Mesothelial cell of epicardium (in vitro differentiated cells): ENCODE measurements at places on chromosomes 2 and 18. TPM values are rescaled to one million over a fixed set of nuclear protein-coding genes. Genes with fewer than 3 reads are reported as not detected.

Gene ACTG2
- 9.3 to 10.0 TPM (median 9.4 TPM) in 3 replicates for total RNA-seq

Gene VSNL1
- total RNA-seq: 0.61 to 0.95 TPM (median 0.83 TPM) in 3 replicates

Gene CKAP2L
- total RNA-seq: 8.4 to 8.9 TPM (median 8.6 TPM) in 3 replicates

Gene ANKAR
- 13.4 to 14.6 TPM (median 13.9 TPM) in 3 replicates for total RNA-seq

Gene CDH20
- 0.63 to 0.93 TPM (median 0.89 TPM) in 3 replicates for total RNA-seq

Gene GPR155
- total RNA-seq: 4.4 to 7.2 TPM (median 4.6 TPM) in 3 replicates

Gene CIB4
- total RNA-seq: not detected in 3 replicates

Gene DSEL
- 6.3 to 6.5 TPM (median 6.4 TPM) in 3 replicates for total RNA-seq

Gene MERTK
- 25.1 to 27.3 TPM (median 27.1 TPM) in 3 replicates for total RNA-seq

Gene DPYSL5
- 2.5 to 2.8 TPM (median 2.8 TPM) in 3 replicates for total RNA-seq

Gene LYPD6B
- total RNA-seq: 27.2 to 30.6 TPM (median 28.8 TPM) in 3 replicates

Gene ACSL3
- total RNA-seq: 74.5 to 84.3 TPM (median 81.6 TPM) in 3 replicates

Gene KATNAL2
- total RNA-seq: 7.0 to 8.9 TPM (median 8.9 TPM) in 3 replicates

Gene ABCG8
- total RNA-seq: not detected in 3 replicates

Gene MROH2A
- not detected in 3 replicates for total RNA-seq

Gene PTH2R
- not detected in 3 replicates for total RNA-seq

Gene SIX3
- total RNA-seq: not detected in 3 replicates

Gene LRRTM1
- total RNA-seq: 23.7 to 27.8 TPM (median 24.0 TPM) in 3 replicates

Gene IL1F10
- total RNA-seq: not detected in 3 replicates

Gene DCDC2C
- not detected in 3 replicates for total RNA-seq

Gene PRKAG3
- total RNA-seq: 2.8 to 3.6 TPM (median 2.9 TPM) in 3 replicates

Gene RUFY4
- not detected in 3 replicates for total RNA-seq

Gene MTHFD2
- 35.3 to 39.1 TPM (median 37.9 TPM) in 3 replicates for total RNA-seq

Gene WDCP
- 16.0 to 21.0 TPM (median 17.9 TPM) in 3 replicates for total RNA-seq

Gene POTEC
- not detected in 3 replicates for total RNA-seq

Gene CRIM1
- 58.3 to 69.7 TPM (median 61.8 TPM) in 3 replicates for total RNA-seq

Gene SERPINB4
- not detected in 3 replicates for total RNA-seq

Gene RTP5
- total RNA-seq: not detected in 3 replicates

Gene STON1
- 35.0 to 36.5 TPM (median 35.8 TPM) in 3 replicates for total RNA-seq

Gene KYNU
- total RNA-seq: 0.09 to 0.23 TPM (median 0.20 TPM) in 3 replicates

Gene MAP3K20
- 33.7 to 37.1 TPM (median 34.1 TPM) in 3 replicates for total RNA-seq

Gene PXDN
- 274 to 292 TPM (median 277 TPM) in 3 replicates for total RNA-seq

Gene IGFBP5
- total RNA-seq: 415 to 456 TPM (median 447 TPM) in 3 replicates

Gene SLC11A1
- 0.53 to 0.79 TPM (median 0.76 TPM) in 3 replicates for total RNA-seq

Gene CABLES1
- 11.3 to 12.7 TPM (median 12.0 TPM) in 3 replicates for total RNA-seq

Gene CROCC2
- 0.16 to 0.32 TPM (median 0.16 TPM) in 3 replicates for total RNA-seq

Gene POLR1A
- total RNA-seq: 59.8 to 64.4 TPM (median 61.6 TPM) in 3 replicates
